ENCODE measurements at places on chromosomes 13 and 19. TPM values are rescaled to one million over a fixed set of nuclear protein-coding genes. Genes with fewer than 3 reads are reported as not detected.

Gene GNG8
- not detected for polyA plus RNA-seq

Gene DCLK1
- 0.02 TPM for polyA plus RNA-seq

Gene CLASRP
- 34.9 TPM for polyA plus RNA-seq

Gene CYP2F1
- polyA plus RNA-seq, result not detected

Gene KIR2DL3
- polyA plus RNA-seq, result not detected

Gene IGFL1
- polyA plus RNA-seq, result not detected

Gene ATP7B
- 2.2 TPM for polyA plus RNA-seq

Gene MICOS13
- polyA plus RNA-seq, result 80.2 TPM

Gene NDUFS7
- 136 TPM for polyA plus RNA-seq

Gene PRX
- 1.8 TPM for polyA plus RNA-seq

Gene SYCN
- not detected for polyA plus RNA-seq

Gene ACTL9
- not detected for polyA plus RNA-seq

Gene RNF225
- not detected for polyA plus RNA-seq

Gene PGLYRP1
- polyA plus RNA-seq, result not detected

Gene CALR3
- not detected for polyA plus RNA-seq

Gene CYP2A7
- not detected for polyA plus RNA-seq

Gene PSG2
- 0.29 TPM for polyA plus RNA-seq

Gene POU2F2
- polyA plus RNA-seq, result 5.0 TPM

Gene CDKN2D
- polyA plus RNA-seq, result 8.5 TPM

Gene IRGC
- not detected for polyA plus RNA-seq

Gene SKA3
- 11.7 TPM for polyA plus RNA-seq

Gene SYT5
- 0.15 TPM for polyA plus RNA-seq

Gene ZNF780A
- polyA plus RNA-seq, result 6.2 TPM

Gene ZNF829
- 0.58 TPM for polyA plus RNA-seq

Gene PRSS57
- polyA plus RNA-seq, result not detected

Gene CCDC8
- 8.9 TPM for polyA plus RNA-seq

Gene CLEC17A
- 0.05 TPM for polyA plus RNA-seq

Gene AP3D1
- polyA plus RNA-seq, result 132 TPM

Gene PEAK3
- 0.19 TPM for polyA plus RNA-seq

Data from IMR-90 (cell line).